ENCODE measurements at places on chromosomes 3 and 15. TPM values are rescaled to one million over a fixed set of nuclear protein-coding genes. Genes with fewer than 3 reads are reported as not detected.

KCNMB3 gene
- total RNA-seq: 1.3 TPM

EIF3J gene
- total RNA-seq: 11.2 TPM

PBRM1 gene
- total RNA-seq: 37.8 TPM

TIGIT gene
- not detected for total RNA-seq

SLITRK3 gene
- not detected for total RNA-seq

RYR3 gene
- total RNA-seq: under 0.01 TPM

CLSTN2 gene
- total RNA-seq: 0.82 TPM

UBP1 gene
- 51.8 TPM for total RNA-seq

FBXO40 gene
- not detected for total RNA-seq

KY gene
- 1.9 TPM for total RNA-seq

All from smooth muscle cell of the coronary artery (primary cell).